Hippocampal formation (tissue), 2 donors: ENCODE measurements at places on chromosomes 7 and 10.

DNA sequence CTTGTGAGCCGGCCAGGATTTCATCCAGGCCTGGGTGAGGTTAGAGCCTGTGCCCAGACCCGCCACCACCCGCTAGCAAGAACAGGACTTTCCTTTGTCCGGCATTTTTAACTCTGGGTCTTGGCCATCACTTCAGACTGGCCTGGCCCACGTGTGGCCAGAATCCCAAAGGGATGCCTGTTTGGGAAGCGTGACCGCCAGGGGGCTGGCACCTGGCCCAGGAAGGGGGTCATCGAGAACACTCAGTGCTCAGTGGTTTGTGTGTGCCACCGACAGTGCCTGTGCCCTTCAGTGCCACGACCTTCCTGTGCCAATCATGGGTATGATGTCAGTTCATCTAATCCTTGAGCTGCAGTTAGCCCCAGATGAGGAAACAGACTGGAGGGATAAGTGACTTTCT, 85.0 kb downstream of the ZMIZ1 start:
- DNase-seq, result no peak

- DNase-seq, result peak; percentile 83
Measured at GRCh38 chr10:21526188-21526859, 842 bp upstream of the SKIDA1 start.

- no peak for DNase-seq
Measured at GRCh38 chr7:114822844-114823243, 99.0 kb upstream of the MDFIC start.

GRCh38 chr7:129435414-129435829, 1.2 kb downstream of the STRIP2 start:
- DNase-seq, result no peak

GRCh38 chr7:47485640-47486435, 96.1 kb downstream of the TNS3 start:
- no peak for DNase-seq
